ENCODE measurements at places on chromosomes 2 and 18. TPM values are rescaled to one million over a fixed set of nuclear protein-coding genes. Genes with fewer than 3 reads are reported as not detected.

FEV gene
- not detected for total RNA-seq

CIB4 gene
- total RNA-seq = not detected

UGT1A3 gene
- not detected for total RNA-seq

HNRNPLL gene
- total RNA-seq = 38.4 TPM

FNDC4 gene
- 11.0 TPM for total RNA-seq

- no peaks in the 10 kb centered on the region for H3K27me3 ChIP-seq
- no peaks in the 10 kb centered on the region for H3K36me3 ChIP-seq
- H3K4me1 ChIP-seq = no peaks in the 10 kb centered on the region
- no peak for DNase-seq
Observed at GRCh38 chr2:143334837-143335236, 205.6 kb downstream of the ARHGAP15 start.

DNA sequence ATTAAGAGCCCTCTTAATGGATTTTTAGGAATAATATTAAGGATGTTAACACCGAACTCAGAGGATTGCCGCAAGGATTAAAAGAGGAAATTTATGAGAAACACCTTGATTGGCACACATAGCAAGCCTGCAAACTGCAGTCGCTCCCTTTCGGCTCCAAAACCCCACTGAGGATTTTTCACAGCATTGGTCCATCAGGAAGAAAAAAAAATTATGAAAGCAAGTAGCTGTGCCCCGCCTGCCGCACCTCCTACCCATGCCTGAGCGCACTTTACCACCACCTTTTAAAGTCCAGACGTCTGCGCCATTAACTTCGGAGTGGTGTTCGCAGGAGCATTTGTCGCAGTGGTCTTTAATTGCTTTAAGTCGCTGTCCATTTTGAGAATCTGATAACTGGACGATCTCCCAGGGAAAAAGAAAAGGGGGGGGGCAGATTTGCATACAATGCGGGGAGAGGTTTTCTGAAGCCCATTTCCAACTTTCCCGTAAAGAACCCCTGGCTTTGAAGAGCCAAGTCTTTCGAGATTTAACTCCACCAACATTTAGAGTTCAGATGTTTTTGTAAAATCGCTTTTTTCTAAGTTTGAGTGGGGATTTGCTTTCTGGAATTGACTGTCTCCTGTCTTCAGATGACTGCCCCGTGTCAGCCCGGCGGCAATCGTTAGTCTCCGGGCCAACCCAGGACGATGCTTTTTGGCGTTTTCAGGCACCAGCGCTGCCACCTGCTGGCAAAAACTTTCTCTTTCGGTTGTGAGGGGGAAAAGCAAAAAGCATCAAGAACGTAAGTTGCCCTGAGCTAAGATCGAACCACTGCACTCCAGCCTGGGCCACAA, 913 bp upstream of the TRABD2A start:
- H3K4me3 ChIP-seq = peak overlapping the region; percentile 37
- peaks cover 62% of the 10 kb centered on the region for H3K27me3 ChIP-seq
- H3K27ac ChIP-seq = no peak overlapping the region
- no peaks in the 10 kb centered on the region for H3K36me3 ChIP-seq
- peaks cover 26% of the 10 kb centered on the region for H3K4me1 ChIP-seq
- peak; percentile 82 for DNase-seq

DNA sequence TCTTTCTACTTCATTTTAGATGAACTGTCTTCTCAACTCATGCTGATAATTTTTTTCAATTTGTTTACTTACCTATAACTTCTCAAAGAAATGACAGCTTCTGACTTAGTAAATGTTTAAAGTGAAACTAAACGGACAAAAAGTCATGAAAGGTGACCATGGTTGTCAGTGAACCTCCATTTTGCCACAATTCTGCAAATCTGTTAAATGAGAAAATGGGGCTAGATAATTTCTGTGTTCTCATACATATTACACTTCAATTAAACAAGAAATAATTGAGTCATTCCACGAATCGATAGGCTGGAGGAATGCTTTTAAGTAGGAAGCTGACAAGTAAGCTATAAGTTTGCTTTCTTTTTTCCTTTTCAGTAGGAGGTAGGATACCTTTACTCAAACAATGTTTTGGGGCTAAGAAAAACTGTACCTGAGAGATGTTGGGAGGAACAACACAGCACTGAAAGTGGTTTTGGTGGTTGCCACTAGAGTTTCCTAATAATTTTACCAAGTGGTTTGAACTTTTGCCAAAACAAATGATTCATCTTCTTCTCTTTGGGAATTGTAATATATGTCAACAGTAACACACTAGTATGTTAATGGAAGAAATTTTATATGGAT, 17.1 kb downstream of the DYNAP start:
- H3K27ac ChIP-seq = no peak overlapping the region
- no peaks in the 10 kb centered on the region for H3K4me1 ChIP-seq
- no peak for DNase-seq
- no peaks in the 10 kb centered on the region for H3K27me3 ChIP-seq
- no peaks in the 10 kb centered on the region for H3K36me3 ChIP-seq

DNA sequence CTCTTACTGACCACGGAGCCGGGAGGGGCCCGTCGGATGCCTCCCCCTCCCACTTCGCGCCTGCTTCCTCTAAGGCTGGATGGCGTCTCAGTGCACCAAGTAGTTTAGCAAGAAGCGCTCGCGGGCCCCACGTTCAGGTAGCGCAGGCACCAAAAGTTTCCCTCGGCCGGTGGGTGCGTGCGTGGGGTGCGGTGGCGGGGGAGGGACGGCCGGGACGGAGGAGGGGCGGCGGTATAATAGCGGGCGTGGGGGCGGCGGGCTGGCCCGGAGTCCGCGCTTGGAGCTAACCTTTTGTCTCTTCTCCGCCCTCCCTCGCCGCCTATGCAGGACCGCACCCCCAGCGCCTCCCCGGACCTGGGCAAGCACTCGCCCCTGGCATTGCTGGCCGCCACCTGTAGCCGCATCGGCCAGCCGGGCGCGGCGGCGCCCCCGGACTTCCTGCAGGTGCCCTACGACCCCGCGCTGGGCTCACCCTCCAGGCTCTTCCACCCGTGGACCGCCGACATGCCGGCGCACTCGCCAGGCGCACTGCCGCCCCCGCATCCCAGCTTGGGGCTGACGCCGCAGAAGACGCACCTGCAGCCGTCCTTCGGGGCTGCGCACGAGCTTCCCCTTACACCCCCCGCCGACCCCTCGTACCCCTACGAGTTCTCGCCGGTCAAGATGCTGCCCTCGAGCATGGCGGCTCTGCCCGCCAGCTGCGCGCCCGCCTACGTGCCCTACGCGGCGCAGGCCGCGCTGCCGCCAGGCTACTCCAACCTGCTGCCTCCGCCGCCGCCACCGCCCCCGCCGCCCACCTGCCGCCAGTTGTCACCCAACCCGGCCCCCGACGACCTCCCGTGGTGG, 1.0 kb downstream of the SP5 start:
- H3K27ac ChIP-seq = no peak overlapping the region
- H3K27me3 ChIP-seq = peaks cover 72% of the 10 kb centered on the region
- H3K4me1 ChIP-seq = peaks cover 45% of the 10 kb centered on the region
- no peaks in the 10 kb centered on the region for H3K36me3 ChIP-seq
- no peak for DNase-seq
- peak overlapping the region; percentile 38 for H3K4me3 ChIP-seq

- no peaks in the 10 kb centered on the region for H3K36me3 ChIP-seq
- peak overlapping the region; percentile 68 for H3K27ac ChIP-seq
- H3K27me3 ChIP-seq = no peaks in the 10 kb centered on the region
- H3K4me3 ChIP-seq = no peak overlapping the region
- H3K4me1 ChIP-seq = peaks cover 11% of the 10 kb centered on the region
- DNase-seq = peak; percentile 81
Observed at GRCh38 chr2:178858896-178859625, 51.8 kb upstream of the TTN start.

DNA sequence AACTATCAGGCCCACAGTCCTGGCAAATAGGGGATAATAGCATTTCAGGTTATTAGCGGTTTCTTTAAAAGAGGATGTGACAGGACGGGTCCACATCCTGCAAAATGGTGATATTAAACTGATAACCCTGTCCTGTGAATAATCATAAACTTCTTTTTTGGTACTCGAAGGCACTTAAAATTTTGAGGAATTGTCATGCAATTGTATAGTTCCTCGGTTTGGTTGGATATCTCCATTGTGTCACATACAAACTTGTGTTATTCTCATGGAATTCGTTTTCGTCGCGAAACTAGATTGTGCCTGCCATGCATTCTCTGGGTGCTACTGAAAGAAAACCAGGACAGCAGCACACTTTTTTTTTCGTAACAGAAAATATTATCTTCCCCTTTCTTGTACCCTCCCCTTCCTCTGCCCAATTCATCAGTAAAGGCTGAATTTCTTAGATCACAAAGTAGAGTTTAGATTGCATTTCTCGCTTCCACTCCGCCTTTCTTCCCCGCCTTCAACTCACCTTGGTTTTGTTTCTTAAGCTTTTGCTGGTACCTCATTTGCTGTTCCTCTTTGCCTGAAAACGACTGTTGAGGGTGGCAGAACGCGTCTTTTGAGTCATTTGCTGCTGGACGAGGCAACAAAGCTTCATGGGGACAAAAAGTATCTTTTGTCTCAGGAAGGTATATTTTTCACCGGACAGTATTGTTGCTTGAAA, 1.3 kb downstream of the CERS6 start:
- DNase-seq = peak; percentile 35
- H3K4me1 ChIP-seq = peaks cover 14% of the 10 kb centered on the region
- H3K27me3 ChIP-seq = no peaks in the 10 kb centered on the region
- H3K27ac ChIP-seq = no peak overlapping the region

DNA sequence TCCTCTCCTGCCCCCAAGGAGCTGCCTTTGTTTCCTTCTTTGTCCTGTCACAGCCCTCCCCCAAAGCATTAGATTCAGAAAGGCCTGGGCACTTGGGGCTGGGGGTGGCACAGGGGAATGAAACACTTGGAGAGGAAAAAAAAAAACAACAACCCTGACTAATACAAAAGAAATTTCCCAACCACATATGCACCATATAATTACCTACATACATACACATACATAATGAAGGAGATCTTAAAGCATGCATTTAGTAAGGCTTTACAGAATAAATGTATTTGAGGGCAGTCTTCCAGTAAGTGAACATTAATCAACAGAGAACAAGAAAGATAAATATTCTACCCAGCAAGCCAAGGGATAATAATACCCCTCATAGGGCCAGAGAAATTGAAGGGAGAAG, 70.0 kb upstream of the PPP1CB start:
- no peak overlapping the region for H3K4me3 ChIP-seq
- peaks cover 48% of the 10 kb centered on the region for H3K4me1 ChIP-seq
- H3K27ac ChIP-seq = peak overlapping the region; percentile 6
- H3K36me3 ChIP-seq = no peaks in the 10 kb centered on the region

DNA sequence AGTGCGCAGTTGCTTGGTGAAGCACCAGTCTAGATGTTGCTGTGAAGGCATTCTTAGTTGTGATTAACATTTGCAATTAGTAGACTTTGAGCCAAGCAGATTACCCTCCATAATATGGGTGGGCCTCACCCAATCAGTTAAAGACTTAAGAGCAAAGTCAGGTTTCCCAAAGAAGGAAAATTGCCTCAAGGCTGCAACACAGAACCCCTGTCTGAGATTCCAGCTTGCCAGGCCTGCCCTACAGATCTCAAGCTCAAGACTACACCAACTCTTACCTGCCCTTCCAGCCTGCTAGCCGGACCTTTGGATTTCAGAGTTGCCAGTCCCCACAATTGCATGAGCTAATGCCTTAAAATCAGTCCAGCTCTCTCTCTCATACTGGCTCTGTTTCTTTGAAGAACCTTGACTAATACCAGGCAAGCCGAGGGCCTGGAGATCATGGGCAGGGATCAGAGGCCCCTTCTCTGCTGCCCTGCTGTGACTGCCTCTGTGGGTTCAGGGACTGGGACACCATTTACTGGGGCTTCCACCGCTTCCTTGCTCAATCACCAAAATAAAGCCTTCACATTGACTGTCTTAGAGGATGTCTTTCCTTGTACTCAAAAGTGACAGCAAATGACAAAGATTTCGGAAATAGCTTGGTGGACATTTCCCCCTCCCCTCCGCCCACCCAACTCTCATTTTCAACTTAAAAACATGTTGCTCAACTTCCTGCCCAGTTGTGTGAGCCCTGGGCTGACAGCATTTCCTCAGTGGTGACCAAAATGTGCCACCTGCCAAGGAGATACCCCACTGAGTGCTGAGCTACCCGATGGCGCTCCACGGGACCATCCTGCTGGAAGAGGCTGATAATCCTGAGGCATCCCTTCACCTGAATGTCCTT, 86.7 kb downstream of the GALNT14 start:
- no peak for DNase-seq
- H3K4me3 ChIP-seq = no peak overlapping the region
- no peaks in the 10 kb centered on the region for H3K27me3 ChIP-seq
- H3K27ac ChIP-seq = no peak overlapping the region
- H3K36me3 ChIP-seq = no peaks in the 10 kb centered on the region

DNA sequence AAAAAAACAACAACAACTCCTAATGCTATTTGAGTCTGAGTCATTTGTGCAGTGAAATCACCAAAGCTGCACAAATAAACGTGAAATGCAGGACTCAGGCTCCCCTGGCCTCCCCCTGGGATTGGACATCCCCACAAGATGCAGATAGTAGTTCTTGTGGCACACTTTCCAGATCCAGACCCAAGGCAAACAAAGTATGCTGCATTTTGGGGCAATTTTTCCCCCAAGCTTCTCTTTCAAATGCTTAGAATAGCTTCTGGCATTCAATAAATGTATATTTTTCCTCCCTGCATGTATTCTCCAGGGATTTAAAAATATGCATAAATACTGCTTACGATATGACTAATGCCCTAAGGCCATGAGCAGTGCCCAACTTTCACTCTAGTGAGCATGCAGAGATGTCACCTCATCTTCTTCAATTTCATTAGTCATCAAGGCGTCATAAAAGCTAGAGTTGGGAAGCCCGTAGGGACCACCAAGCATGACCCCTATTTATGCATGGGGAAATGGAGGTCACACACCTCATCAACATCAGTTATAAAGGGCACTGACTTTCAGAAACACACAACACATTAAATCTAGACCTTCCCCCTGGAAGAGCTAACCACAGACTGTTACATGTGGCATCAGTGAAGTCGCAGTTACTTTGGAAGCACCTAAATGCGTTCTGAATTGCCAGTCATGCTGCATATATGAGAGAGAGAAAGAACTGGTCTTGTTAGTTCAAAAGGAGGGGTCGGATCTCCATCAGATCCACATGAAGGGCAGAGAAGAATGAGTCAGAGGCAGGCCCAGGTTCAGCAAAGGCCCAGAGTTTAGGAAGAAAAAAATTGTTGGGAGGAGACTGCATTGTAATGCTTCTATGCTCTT, 374.1 kb downstream of the LPIN1 start:
- H3K27me3 ChIP-seq = peaks cover 2% of the 10 kb centered on the region
- no peaks in the 10 kb centered on the region for H3K36me3 ChIP-seq
- DNase-seq = no peak
- no peak overlapping the region for H3K4me3 ChIP-seq

- peak; percentile 30 for DNase-seq
- H3K27me3 ChIP-seq = peaks cover 2% of the 10 kb centered on the region
- H3K4me1 ChIP-seq = peaks cover 10% of the 10 kb centered on the region
- H3K36me3 ChIP-seq = no peaks in the 10 kb centered on the region
- H3K4me3 ChIP-seq = no peak overlapping the region
Observed at GRCh38 chr2:233165895-233166661, 85.4 kb upstream of the ATG16L1 start.

Data from muscle of leg (tissue), 16 donors.